ENCODE measurements at places on chromosomes 3 and 15.

DNA sequence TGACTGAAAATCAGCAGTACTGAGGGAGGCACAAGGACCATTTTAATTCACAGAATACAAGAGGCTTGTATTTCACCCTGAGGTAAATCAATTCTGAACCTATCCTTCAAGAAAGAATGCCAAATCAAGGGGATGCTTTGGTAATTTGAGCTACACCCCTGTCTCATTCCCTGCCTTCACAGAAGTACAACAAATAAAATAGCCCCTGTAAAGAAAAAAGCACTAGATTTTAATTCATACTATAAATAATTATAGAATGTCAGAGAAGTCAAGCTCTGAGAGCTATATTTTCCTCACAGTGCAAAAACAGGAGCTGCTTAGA is 249.0 kb downstream of the ISL2 start:
- DNase-seq, result no peak

DNA sequence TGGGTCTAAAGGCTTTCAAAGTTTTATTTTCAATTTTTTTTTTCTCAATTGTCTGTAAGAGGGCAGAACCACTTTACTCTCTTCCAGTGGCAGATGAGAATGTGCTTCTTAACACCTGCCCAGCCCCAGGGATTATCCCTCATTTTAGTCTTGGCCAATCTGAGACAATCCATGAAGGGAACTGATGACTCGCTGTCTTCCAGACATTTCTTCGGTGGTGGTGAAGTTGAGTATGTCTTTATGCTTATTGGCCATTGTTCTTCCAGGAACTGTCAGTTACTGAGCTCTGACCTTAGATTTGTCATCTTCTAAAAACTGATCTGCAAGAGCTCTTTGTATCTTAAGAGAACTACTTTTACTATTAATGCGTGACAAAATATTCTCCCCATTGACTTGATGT is 139.5 kb downstream of the TJP1 start:
- no peak for DNase-seq

- no peak for DNase-seq
These were observed 3.1 kb upstream of the AP2M1 start for GRCh38 chr3:184171562-184171961.

GRCh38 chr3:18007980-18008379 is 265.5 kb upstream of the TBC1D5 start:
- no peak for DNase-seq

DNA sequence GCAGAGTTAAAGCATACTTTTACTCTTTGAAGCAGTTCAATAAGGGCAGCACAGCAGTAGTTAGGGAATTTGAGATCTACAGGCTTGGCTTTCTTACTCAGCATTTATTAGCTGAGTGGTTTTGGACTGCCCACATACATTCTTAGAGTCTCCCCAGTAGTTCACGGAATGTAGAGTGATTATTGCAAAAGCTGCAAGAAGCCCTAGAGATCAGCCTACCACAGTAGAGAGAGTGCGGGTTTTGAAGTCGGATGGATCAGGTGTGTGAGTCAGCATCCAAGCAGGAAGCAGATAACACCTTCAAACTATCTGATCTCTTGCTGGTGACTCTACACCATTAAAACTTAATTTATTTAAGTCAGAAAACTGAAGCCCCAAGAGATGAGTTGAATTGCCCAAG is 171.9 kb downstream of the SYNPR start:
- DNase-seq, result no peak

- no peak for DNase-seq
These were observed at the start of gene MORC1 for GRCh38 chr3:109117939-109118338. MORC1 (minus strand) TSS chr3:109118134; CDS start chr3:109118059, 75 bp downstream.

- no peak for DNase-seq
These were observed 23.4 kb downstream of the DPP8 start for GRCh38 chr15:65494076-65494475.

DNA sequence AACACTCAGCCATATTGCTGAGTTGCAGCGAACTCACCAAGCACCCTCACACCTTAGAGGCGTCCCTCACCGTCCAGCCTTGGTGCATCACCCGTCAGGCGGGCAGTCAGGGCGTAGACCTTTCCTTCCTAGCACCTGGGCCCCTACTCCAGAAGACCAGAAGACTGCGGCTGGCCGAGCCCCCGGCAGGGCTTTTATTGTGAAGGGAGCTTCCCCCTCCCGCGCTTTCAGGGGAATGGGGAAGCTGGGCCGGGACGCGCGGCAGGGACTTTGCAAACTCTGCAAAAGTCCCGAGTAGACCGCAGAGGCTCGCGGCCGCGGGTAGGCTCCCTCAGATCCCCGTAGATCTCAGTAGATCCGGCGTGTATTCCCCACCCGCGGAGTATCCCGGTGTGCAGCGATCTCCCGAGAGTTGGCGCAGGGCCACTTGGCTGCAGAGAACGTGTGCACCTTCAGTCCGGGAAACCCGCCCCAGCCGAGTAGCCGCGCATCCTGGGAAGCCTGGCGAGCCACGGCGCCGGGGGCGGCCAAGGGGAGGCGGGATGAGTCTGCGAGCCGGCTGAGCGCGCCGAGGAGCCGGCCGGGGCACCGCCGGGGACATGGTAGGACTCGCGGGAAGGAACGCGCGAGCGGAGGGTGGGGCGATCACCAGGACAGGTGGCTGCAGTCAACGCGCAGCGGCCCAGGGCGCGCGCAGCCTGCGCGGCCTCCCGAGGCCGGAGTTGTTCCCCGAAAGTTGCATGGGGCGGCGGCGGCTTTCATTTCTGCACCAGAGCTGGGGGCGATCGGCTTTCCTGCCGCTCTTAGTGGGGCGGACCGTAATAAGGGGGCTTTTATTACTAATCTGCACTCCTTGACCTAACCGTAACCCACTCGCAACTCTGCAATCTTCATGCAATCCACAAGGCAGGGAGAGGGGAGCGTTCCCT is at the start of gene GASK1A:
GASK1A (plus strand) TSS at position 268 of the 929 bp plus-strand sequence; CDS start at position 600, 332 bp downstream.
- DNase-seq, result no peak

Measured in activated CD8-positive, alpha-beta memory T cell treated with anti-CD3 and anti-CD28 coated beads for 4 hours (primary cell).